ENCODE measurements at places on chromosomes 1 and 21.

DNA sequence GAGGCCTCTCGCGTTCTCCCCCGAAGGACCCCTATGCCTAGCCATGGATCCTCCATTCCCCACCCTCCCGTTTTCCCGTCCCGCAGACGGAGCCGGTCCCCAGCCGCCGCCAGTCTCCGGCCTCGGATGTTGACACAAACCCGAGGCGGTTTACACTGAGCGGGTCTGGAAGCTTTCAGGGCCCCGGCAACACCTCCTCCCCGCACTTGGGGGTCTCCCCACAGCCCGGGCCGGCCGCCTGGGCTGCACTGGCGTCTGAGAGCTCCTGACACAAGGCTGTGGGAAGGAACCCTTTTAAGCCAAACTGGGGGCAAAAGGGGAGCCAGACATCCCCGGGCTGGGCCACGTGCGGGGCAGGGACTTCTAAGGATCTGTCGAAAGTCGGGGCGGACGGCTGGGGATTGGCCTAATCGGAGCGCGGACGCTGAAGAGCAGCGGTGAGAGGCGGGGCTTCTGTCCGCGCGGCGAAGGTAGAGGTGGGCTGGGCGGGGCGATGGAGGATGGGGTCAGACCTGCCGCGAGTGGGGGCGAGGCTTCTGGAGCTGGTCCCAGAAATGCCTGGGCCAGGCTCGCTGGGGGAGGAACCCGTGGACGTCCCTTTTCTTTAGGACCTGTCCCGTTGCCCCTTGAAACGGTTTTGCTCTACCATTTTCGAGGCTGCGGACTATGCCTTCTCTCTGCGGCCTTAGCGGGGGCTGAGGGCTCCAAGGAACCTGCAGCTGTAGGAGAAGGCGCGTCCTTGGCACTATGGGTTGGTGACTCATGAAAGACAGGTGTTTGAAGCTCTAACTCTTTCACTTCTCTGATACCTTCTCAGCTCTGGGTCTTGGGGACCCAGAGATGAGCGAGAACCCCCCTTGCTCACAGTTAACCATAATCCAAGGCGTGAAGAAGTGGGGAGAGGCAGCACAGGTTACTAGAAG, 1.2 kb upstream of the HPCAL4 start:
- no peak for DNase-seq

DNA sequence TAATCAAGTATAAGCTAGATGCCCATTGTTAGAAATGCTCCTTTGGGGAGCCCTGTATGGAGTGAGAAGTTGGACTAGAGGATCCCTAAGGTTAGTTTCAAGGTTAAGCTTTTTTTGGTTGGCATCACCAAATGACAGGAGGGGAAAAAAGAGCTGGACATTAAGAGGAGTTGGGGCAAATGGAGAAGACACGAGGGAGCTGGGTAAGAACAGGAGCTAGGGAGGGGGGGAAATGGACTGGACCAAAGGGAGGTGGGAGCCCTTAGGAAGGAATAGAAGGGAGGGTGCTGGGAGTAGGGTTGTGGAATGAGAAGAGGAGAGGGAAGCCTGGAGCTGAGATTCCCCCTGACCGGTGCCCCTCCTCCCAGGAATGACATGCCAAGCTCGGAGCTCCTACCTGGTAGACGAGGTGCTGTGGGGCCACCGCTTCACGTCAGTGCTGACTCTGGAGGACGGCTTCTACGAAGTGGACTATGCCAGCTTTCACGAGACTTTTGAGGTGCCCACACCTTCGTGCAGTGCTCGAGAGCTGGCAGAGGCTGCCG, 5.9 kb downstream of the KCNJ9 start:
- no peak for DNase-seq

DNA sequence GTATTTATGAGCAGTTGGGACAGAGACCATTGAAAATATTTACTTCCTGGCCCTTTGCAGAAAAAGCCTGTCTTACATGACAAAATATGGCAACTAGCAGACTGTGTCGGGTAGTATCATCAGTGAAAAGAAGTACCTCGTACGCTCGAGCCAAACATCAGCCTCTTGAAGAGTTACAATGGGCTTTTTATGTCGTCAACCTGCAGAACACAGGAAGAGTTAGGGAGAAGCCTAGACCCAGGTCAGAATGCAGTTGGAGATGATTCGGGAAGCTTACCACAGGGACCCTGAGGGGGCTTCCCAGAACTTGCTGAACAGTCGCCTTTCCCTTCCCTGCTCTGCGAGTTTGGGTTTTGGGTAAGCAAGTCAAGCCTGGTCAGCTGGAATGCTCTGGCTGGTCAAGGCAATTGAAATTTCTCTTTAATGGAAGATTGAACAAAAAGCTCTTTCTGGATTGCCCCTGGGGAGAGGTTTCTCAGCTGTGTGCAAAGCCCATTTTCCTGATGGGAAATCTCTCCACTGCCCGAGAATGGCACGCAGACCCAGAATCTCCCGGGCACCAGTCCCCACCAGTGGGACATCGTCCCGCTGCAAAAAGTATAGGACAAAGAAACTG, 263.6 kb upstream of the TMEM51 start:
- DNase-seq, result no peak

DNA sequence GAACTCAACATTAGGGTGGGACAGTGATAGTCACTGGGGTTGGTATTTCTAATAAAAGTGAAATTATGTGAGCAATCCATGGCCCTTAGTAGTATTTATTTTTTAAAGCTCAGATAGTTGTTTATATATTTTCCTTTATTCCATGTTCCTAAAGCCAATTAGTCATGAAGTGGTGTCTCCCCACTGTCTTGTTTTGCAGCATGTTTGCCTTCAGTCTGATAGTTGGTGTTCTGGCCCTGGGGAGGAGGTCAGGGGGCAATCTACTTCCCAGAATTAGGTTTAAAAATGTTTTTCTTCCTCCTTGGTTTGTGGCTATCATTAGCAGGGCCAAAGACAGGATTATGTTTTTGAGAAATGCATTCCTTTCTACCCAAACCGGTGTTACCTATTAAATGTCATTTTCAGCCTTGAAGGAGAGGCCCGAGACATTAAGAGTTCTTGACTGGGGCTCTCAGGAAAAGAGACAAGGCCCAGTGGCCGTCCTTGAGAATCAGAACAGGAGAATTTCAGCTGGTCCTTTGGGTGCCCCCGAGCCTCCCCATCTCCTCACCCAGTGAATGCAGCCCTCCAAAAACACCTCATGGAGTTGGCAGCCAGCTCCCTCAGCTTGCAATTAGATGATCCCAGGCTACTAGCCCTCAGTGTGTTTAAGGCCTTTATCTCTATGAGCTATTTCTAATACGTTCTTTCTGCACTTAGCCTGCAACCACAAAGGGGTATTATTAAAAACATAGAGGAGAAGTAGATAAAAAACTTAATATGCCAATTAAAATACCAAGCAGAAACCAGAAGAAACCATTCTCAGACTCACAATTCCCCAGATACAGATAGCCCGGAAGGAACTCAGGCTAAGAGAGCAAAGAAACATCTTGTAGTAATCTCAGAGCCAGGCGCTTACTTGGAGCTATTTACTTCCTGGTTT, 71.3 kb upstream of the NGF start:
- DNase-seq, result no peak

GRCh38 chr1:235725434-235725833, 75.8 kb upstream of the GNG4 start:
- DNase-seq, result no peak

- DNase-seq, result peak; percentile 7
These were observed 5.7 kb downstream of the TPM3 start for GRCh38 chr1:154186177-154186576.

DNA sequence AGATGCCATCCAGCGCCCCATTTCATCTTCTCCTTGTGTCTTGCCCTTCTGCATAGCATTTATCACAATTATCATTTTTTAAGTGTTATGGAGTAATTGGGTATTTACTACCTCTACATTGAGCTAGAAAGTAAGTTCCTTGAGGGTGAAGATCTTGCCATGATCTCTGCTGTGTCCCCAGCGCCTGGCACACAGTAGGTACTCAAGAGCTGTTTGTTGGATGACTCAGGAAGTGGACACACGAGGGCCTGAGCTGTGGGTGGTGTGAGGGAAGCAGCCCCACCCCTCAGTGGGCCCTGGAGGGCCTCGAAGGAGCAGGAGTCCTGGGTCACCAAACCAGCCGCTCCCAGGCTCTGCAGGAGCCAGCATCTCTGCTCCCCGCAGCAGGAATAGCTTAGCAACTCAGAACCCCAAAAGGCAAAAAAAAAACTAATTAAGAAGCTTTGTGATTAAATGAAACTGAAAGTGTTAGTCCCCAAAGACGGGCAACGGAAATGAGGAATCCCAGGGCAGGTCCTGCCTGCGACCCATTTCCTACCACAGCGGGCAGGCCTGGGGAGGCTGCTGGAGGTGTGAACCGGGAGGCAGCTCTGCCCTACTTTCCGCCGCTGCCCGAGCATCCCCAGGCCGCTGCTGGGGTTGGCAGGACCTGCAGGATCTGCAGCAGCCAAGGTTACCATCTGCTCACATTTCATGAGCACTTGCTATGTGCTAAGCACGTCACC, 87.7 kb downstream of the LACTBL1 start:
- no peak for DNase-seq

- DNase-seq, result peak; percentile 32
These were observed 169.8 kb upstream of the CXADR start for GRCh38 chr21:17343055-17343454.

GRCh38 chr1:196609370-196609737, 1.1 kb upstream of the KCNT2 start:
- DNase-seq, result no peak

DNA sequence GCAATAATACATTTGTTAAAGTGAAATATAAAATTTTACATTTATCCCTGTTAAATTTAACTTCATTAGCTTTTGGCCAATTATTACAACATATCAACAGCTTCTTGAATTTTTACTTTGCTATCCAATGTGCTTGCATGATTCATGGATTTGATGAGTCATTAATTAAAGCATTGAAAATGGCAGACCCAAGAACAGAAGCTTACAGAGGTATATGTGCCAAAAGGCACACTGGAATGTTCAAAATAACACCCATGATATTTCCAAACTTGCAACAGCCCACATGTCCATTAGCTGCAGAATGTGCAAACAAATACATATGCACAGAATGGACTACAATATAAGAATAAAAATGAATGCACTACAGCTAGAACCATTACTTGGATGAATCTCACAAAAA, 76.4 kb upstream of the MAN1A2 start:
- no peak for DNase-seq

GRCh38 chr1:233367057-233367803, 39.7 kb downstream of the MAP3K21 start:
- no peak for DNase-seq

DNA sequence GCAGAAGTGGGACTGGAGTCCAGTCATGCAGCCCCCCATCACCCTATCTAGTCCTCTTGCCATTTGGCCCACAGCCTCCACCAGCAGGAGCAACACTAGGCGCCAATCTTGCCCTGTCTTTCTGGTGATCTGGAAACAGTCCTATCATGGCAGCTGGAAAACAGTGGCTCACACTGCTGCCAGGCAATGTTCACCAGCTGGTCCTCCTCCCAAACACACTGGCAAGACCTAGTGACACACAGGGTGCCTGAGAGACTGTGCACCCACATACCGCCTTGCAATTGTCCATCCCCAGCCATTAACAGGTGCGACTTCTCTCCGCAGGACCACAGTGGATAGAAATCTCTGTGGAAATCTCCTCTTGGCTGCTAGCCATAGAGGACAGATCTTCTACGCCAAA, 105.5 kb downstream of the HIVEP3 start:
- no peak for DNase-seq

DNA sequence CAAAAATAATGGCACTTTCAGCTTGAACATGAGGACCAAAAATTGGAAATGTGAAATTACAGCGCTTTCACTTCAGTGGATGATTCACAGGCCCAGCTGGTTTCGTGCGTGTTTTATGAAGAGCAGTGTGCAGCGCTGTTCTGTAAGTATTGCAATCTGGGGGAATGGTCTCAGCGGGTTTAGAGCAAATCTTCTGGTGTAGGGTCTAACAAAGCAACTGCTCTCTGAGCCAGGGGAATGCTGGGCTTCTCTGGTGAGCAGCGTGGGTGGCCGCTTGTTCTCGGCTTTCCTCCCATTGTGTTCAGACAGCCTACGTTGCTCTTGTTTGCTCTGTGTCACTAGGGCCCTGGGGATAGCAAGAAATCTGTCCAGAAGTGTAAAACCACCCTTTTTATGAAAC, 42.4 kb upstream of the GADD45A start:
- DNase-seq, result no peak

GRCh38 chr1:171226747-171227370, 21.4 kb upstream of the FMO1 start:
- DNase-seq, result peak; percentile 46

GRCh38 chr1:17789926-17790325, 34.8 kb downstream of the ACTL8 start:
- DNase-seq, result no peak

DNA sequence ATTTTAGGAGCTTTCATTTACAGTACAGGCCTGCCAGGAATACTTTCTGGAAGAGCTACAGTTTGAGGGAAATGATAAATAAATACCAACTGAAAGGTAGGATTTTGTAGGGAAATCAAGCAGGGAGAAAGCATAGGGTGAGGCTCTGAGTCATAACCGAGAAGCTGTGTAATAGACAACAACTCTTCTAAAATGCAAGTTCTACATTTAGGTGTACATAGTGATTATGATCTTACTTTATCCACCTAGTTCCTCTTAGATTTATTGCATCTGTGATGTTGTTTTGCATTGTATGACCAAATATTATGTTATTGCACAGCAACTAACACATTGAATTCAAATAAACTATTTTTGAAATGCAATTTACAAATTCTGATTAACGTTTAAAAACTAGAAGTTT, 819.3 kb downstream of the PLA2G4A start:
- no peak for DNase-seq

DNA sequence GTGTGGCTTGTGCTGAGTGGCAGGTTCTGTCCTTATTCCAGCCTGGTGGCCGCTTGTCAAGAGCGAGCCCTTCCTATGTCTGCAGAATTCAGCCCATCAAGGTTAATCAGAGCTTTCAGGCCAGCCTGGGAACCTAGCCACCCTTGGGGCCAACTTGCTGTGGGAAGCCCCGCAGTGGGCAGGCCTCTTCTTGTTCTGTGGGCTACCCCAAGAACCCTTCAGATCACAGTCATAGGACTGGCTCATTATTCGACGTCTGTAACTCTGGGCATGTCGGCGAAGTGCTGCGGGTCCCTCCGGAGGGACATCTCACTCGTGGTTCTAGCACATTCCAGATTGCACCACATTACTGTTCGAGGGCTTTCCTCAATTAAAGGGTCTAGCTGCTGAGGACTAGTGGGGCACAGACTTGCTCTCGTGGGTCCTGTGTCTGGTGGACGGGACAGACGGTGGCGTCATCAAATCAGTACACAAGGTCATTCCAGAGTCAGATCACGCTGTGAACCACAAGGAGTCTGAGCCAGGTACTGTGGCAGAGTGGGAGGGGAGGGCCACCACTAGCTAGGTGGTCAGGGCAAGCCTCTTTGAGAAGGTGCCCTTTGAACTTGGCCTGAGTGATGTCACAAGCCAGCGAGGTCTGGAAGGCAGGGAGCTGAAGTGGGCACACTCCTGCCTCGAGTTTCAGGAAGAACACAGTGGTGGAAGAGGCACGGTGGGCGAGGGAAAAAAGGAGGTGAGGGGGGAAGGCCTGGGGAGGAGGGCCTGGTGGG, 20.3 kb upstream of the TNFRSF1B start:
- no peak for DNase-seq

DNA sequence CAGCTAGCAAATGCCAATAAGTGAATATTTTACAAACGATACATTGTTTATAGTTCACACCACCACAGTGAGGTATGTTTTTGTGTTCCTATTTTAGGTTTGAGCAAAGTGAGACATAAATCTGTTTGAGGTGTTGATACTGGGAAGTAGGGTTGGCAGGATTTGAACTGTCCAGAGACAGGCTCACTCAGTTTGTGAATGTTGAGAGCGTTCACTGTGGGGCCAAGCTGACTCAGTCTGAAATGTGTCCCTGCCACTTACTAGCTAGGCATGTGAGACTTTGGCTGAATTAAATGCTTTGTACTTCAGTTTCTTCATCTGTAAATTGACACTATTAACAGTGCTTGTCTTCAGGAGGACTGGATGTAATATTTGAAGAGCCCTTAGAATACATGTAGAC, 35.1 kb downstream of the DIRAS3 start:
- DNase-seq, result no peak

All from NCI-H226 (cell line).